ENCODE measurements at places on chromosomes 13 and 19.

DNA sequence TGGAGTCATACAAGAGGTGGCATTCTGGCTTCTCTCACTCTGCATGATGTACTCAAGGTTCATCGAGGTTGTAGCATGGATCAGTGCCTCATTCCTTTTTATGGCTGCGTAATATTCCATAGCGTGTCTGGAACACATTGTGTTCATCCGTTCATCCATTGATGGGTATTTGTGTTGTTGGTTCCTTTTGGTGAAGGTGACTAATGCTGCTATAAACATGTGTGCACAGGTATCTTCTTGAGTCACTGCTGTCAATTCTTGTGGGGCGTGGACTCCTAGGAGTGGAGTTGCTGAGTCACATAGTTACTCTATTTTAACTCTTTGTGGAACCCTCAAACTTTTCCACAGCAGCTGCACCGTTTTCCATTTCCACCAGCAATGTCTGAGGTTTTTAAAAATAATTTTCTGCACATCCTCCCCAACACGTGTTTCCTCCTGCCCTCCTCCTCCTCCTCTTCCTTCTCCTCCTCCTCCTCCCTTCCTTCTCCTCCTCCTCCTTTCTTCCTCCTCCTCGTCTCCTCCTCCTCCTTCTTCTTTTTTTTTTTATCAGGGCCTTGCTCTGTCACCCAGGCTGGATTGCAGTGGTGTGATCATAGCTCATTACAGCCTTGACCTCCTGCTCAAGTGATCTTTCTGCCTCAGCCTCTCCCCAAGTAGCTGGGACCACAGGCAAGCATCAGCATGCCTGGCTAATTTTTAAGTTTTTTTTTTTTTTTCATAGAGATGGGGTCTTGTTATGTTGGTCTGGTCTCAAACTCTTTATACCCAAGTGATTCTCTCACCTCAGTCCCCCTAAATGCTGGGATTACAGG lies 2.0 kb upstream of the TMEM221 start:
- DNase-seq = peak; percentile 36

- DNase-seq = no peak
Observed at GRCh38 chr13:30312904-30313303, 5.6 kb upstream of the KATNAL1 start.

DNA sequence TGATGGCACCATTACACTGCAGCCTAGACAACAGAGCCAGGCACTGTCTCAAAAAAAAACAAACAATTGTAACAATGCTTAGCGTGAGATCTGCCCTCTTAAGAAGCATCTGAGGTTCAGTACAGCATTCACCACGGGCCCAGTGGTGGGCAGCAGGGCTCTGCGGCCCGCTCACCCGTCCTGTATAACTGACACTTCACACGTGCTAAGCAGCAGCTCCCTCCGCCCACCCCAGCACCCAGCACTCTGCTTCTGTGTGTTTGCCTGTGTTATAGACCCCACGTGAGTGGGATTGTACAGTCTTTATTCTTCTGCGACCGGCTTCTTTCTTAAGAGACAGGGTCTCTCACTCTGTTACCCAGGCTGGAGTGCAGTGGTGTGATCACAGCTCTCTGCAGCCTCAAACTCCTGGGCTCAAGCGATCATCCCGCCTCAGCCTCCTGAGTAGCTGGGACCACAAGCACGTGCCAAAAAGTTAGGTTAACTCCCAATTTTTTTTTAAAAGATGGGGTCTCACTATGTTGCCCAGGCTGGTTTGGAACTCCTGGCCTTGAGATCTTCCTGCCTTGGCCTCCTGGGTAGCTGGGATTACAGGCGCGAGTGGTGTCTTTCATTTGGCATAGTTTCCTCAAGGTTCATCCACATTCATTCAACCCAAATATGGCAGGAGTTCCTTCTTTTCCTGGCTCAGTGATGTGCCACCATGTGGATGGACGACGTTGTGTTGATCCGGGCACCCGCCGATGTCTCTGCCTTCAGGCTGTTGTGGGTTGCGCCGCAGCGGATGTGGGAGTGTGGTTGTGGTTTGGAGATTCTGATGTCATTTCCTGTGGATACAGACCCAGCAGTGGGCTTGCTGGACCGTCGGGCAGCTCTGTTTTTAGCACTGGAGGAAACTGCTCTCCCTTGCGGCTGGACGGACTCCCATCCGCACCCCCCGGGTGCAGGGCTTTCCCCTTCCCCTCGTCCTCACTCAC lies 170.0 kb downstream of the KDM4B start:
- DNase-seq = peak; percentile 94

- peak; percentile 38 for DNase-seq
Observed at GRCh38 chr19:35963514-35963913, 27.3 kb downstream of the LRFN3 start.

DNA sequence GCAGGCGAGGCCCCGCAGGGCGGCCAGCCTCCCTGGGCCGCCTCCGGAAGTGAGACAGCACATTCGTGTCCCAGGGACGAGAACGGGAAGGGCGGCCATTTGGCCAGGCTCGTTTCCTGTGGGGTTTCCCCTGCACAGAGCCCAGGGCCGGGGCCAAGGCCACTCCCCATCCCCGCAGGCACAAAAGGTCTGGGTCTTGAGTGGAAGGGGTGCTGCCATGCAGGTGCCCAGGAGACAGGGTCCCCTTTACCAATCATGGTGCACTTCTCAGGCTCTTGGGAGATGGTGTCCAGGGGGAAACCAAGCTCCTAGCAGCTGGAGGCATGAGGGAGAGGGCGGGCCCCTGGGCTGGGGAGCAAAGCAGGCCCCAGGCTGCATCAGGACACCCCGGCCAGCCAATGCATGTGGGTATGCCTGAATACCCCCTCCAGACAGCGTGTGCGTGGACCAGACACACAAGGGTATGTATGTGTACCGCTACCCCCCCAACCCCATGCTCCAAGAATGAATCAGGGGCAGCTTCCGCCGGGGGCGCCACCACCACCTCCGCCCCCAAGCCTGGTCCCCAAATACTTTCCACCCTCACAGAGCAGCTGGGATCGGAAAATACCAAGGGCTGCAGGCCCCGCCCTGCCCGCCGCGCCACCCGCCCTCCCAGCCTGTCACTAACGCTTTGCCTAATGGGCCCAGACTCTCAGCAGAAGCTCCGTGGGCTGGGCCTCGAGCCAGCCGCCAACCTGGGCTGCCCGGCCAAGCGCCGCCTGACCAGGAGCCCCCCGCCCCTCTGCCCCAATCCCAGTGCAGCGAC lies 37.6 kb upstream of the NANOS3 start:
- DNase-seq = peak; percentile 93

DNA sequence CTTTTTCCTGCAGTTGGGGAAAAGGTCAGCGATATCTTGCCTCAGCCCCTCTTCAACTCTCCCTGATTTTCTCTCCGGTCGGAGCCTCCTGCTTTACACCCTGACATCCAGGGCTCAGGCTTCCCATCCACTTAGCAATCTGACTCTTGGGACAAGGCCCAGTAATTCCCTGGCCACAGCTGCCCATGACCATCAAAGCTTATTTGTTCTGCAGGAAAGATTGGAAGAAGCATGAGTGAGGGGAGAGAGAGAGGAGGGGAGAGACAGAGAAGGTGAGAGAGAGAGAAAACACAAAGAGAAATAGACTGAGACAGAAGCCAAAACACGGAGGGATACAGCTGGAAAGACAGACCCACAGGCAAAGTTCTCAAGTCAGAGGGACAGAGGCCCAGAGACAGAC lies 13.7 kb downstream of the SYT3 start:
- DNase-seq = no peak

DNA sequence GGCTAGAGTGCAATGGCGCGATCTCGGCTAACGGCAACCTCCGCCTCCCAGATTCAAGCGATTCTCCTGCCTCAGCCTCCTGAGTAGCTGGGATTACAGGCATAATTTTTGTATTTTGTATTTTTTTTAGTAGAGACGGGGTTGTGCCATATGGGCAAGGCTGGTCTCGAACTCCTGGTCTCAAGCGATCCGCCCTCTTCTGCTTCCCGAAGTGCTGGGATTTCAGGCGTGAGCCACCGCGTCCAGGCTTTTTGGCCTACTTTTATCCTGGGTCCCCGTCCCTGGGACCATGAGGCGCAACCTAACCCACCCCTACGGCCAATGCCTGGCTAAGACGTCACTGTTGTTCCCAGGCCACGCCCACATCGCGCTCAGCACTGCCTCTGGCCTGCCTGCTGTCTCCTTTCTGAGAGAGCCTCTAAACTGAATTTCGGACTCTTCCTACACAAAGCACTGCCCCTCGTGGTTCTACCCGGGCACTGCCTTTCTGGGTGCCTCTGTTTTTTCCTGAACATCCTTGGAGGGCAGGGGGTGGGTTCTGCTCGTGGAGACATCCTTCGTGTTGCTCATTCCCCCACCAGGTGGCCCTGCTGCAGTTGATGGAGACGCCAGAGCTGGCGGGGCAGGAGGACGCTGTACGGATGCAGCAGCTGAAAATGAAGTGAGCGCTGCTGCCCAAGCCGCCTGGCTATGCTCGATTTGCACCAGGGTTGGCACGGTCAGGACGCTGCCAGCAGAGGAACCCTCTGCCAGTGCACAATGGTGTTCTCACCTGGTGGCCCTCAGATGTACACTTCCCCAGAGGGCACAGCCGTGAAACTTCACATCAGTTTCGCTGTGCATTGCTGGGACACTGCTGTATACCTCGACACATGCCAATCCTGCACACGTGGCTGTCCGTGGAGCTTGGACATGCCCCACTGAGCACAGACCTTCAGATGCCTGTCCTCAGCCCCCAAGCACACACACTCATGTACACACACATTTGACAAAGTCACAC lies 2.0 kb downstream of the REX1BD start:
- peak; percentile 15 for DNase-seq

- DNase-seq = peak; percentile 76
Observed at GRCh38 chr13:34257966-34258365, 440.0 kb downstream of the RFC3 start.

DNA sequence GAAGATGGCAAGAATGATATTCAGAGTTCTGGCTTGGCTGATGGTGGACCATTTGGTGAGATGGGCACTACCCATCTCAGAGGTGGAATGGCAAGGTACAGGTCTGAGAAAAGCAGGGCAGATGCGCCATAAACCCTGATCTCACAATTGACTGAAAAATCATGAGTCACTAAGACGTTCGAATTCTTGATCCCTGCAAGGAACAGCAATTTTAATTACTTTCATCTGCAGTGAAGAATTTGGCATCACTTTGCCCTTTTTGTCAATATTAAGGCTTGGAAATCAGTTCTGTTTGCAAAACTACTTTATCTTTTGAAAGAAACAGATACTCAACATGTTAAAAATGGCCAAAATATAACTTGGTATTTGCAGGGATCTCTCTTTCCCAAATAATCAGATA lies 38.1 kb downstream of the HTR2A start:
- DNase-seq = no peak

GRCh38 chr19:1210227-1210538 lies 4.6 kb downstream of the STK11 start:
- no peak for DNase-seq

DNA sequence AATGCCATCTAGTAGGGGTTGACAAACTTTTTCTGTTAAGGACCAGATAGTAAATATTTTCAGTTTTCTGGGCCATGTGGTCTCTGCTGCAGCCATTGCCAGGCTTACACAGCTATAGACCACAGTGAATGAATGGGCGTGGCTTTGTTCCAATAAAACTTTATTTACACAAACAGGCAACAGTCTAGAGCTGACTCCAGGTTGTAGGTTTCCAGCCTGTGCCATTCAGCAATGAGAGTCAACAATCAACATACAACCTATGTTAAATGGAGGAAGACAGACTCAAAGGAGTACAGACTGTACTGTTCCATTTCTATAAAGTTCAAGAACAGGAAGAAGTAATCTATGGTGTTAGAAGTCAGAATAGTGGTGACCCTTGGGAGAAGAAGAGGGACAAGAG lies 15.2 kb upstream of the IZUMO2 start:
- DNase-seq = no peak

DNA sequence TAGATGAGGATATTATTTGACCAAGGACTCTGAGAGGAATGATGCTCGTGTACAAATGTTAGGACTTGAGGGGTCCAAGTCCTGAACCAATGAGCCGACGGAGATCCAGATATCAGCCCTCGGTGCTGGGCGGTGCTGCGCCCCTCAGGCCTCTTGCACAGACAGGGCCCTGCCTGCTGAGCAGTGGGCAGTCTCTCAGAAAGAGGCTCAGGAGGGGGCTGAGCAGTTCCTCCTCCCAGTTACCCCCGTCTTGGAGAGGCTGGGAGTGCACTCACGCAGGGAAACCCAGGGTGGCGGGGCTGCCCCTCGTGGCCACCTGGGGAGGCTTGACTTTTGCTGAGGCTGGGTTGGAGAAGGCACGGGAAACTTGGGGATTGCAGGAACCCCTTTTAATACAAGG lies 18.4 kb downstream of the TEX29 start:
- DNase-seq = no peak

- no peak for DNase-seq
Observed at GRCh38 chr13:49044836-49045235, 69.1 kb downstream of the FNDC3A start.

- DNase-seq = no peak
Observed at GRCh38 chr13:87052731-87053130, 618.4 kb upstream of the SLITRK5 start.

- no peak for DNase-seq
Observed at GRCh38 chr19:47766359-47766620, 12.2 kb upstream of the SELENOW start.

DNA sequence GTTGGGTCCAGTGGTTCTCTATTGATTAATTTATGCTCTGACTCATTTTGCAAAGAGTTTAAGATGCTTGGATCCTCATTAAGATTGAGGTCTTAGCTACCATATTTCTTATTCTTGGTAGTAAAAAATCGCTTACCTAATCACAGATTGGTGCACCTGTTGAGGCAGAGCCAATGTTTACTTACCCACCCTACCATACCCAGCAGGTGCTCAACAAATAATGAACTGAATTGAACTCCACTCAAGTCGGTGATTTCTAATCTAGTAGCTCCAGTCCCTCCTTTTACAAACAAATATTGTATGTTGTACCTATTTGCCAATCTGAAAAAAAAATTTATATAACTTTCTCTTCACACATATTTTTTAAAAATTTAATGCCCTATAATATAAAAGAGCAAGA lies 361.0 kb downstream of the FGF14 start:
- DNase-seq = no peak

GRCh38 chr13:77919246-77919920 lies 752 bp upstream of the EDNRB start:
- no peak for DNase-seq

DNA sequence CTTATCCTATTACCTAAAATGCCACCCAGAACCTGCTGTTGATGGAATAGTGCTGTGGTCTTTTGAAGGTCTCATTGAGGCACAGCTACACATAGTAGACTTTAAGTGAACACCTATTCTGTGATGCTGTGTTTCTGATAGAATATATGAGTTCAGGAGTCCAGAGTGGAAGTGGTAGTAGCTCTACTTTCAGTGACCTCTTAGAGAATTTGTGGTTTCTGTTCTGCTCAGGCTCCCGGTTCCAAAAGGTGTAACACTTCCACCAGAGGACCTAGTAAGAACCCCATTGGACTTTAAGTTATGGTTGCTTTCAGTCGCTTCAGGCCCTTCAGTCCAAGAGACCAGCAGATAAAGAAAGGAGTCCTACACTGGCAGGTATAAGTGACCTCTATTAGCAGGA lies 11.4 kb upstream of the MYCBP2 start:
- no peak for DNase-seq

DNA sequence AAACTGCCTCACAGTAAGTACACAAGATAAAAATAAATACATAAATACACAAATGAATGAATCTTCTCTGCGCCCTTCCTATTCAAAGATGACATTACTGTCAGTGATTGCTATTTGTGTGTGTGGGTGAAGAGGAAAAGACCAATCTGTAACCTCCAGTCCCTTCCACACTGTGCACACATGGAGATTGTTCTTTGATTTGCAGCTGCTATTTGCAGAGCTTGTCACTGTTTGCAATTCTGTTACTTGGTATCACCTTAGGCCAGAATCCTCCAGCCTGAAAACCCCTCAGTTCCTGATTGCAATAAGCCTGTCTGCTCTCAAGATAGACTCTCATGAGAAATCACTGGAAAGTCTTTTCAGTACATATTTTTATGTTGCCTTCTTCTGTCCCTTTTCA lies 1314.9 kb downstream of the PCDH9 start:
- no peak for DNase-seq

Measured in inflammatory macrophage (primary cell).